Left hindlimb (tissue), 1 donor: ENCODE measurements at places on chromosomes 4 and X.
A peak's percentile ranks its signal among the peaks of the same experiment; 100 is the strongest.

DNA sequence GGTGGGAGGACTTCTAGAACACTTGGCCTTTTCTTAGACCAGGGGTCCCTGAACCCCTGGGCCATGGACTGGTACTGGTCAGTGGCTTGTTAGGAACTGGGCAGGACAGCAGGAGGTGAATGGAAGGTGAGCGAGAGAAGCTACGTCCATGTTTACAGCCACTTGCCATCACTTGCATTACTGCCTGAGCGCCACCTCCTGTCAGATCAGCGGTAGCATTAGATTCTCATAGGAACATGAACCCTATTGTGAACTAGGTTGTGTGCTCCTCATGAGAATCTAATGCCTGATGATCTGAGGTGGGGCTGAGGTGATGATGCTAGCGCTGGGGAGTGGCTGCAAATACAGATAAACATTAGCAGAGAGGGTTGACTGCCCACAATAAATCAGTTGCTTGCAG lies 100.9 kb upstream of the IGFBP7 start:
- DNase-seq: no peak

GRCh38 chrX:12825801-12826200 lies 34.6 kb downstream of the PRPS2 start:
- DNase-seq: no peak

GRCh38 chrX:9516635-9517034 lies 51.8 kb downstream of the TBL1X start:
- no peak for DNase-seq

- no peak for DNase-seq
Observed at GRCh38 chr4:173246719-173247118, 78.1 kb downstream of the GALNT7 start.

- DNase-seq: no peak
Observed at GRCh38 chr4:15040916-15041463, 38.7 kb downstream of the CPEB2 start.

GRCh38 chrX:40871385-40872082 lies 136.2 kb upstream of the MED14 start:
- peak; percentile 26 for DNase-seq

GRCh38 chrX:8887004-8887403 lies 85.8 kb upstream of the FAM9A start:
- no peak for DNase-seq

DNA sequence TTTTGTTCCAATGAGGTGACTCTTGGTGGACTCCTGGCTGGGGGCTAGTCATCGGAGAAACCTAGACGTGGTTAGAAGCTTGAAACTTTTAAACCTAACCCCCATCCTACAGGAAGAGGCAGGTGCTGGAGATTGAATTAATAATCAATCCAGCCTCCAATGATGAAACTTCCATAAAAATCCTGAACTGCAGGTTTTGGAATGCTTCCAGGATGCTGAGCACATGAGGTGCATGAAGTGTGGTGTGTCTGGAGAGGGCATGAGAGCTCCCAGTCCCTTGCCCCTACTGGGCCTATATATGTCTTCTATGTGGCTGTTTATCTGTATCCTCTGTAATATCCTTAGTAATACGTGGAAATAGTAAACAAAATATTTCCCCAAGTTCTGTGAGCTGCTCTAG lies 90.7 kb upstream of the PDHA2 start:
- no peak for DNase-seq

- no peak for DNase-seq
Observed at GRCh38 chrX:142994988-142995387, 30.7 kb upstream of the SPANXN4 start.

- no peak for DNase-seq
Observed at GRCh38 chrX:50614460-50614859, 143.8 kb upstream of the DGKK start.

DNA sequence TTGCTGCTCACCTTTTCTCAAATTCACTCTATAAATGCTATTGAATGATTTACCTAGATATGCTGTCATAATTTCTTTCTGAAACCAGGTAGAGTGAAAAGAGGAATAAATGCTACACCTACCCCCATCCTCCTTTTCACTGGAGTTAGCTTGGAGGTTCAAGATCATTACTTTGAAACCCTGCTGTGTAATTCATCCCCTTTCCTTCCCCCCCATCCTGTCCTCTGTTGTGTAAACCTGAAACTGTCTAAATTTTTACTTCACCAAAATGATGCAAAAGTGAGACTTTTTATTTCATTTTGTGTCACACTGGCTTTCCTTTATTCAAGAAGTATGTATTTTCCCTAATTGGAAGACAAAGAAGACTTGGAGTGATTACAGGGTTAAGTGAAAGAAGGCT lies 5.4 kb downstream of the ZCCHC18 start:
- no peak for DNase-seq

GRCh38 chrX:45622538-45622937 lies 421.9 kb upstream of the DIPK2B start:
- no peak for DNase-seq

DNA sequence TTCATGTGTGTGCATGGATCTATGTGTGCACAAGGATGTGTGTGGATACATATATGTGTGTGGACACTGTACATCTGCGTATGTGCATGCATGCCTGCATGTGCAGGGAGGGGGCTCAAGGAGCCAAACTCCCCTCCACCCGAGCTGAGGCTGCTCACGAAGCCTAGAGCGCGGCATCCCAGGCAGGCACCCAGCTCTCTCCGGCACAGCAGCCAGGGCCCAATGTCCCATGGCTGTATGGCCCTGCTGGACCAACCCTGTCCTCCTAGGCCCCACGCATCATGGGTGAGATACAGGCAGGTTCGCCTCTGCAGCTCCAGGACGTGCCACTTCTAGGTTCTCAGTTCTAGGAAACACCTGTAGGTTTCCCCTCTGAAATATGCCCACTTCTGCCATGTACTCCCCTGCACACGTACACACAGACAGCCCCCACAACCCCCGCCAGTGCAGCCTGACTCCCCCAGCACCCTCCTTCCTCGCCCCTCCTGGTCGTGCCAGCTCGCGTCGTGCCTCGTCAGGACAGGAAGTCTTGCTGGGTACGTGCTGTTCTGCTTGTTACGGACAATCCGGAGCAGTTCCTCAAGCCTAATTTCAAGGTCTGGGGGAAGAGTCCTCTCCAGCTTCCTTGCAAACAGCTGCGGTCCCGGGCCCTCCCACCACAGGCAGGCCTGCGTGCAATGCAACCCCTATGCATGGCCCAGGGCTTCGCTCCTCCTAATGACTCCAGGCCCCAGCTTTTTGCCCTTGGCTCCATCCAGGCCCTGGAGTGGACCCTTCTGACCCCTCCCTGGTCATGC lies 3.2 kb upstream of the ADRA2C start:
- DNase-seq: no peak

DNA sequence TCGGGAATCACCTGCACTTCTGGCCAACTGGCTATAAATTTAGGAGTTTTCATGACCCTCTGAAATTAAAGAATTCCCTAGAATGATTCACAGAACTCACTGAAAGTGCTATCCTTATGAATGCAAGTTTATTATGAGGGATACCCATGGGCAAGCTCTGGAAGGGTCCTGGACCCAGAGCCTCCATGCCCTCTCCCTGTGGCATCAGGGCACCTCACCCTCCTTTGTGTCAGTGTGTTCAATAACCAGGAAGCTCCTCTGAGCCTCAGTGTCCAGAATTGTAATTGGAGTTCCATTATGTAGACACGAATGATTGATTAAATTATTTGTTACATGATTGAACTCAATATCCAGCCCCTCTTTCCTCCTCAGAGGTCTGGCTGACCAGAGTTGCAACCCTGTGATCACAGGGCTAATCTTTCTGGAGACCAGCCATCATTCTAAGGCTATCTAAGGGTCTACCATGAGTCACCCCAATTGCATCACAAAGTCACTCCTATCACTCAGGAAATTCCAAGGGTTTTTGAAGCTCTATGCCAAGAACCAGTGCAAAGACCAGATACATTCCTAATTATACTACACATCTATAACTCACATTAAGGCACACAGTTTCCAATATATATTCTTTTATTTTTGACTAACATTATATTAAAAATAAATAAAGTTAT lies 8.9 kb downstream of the ANXA3 start:
- DNase-seq: no peak

DNA sequence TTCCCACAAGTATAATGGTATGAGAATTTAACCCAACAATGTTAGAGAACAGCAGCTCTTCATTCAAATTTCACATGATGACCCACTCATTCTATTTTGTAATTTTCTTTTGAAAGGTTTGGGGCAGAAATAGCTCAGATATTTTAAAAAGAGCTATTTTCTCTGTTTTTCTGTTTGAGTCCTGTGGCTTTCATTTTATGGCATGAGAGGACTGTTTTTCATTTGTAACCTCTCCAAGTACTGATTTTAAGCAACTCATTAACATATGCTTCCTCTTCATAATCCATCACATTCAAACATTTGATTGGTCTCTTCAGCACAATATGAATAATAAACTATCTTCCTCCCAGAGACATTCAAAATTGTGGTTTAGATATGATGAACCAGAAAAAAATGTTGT lies 129.0 kb upstream of the TEX13A start:
- no peak for DNase-seq

DNA sequence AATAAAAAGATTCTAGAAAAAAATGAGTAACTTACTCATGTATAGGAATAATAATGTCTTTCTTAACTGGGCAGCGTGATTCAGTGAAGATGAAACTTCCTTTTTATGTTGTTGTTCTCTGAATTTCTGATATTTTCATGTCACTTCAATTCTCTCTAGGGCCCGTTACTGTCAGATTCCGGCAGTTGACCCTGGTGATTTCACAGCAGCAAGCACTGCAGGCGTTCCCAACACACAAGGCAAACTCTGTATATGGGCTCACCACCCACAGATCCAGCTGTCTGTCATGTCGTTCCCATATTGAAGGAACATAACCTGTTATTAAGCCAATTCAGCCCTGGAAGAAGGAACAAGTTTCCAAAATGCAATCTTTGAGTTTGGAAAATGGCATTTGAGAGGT lies 288.3 kb upstream of the GALNTL6 start:
- no peak for DNase-seq

GRCh38 chr4:1401409-1402020 lies 4.7 kb downstream of the NKX1-1 start:
- DNase-seq: peak; percentile 31

DNA sequence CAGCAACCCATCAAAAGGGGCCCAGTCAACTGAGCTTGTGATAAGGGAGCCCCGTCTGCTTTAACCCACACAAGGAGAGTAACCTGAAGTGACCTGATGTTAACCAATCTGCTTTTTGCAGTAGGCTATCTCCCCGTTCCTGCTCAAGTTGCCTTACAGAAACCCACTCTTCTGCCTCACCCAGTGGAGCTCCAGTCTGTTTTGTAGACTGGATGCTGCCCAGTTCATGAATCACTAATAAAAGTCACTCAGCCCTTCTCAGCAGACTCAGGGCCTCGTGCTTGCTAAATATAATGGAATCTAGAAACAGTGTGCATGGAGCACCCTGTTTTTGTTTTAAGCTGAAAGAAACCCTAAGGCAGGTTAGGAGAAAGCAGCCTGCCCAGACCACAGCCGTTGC lies 312.3 kb downstream of the FBXW7 start:
- no peak for DNase-seq

GRCh38 chrX:97308171-97308570 lies 424.5 kb downstream of the RPA4 start:
- no peak for DNase-seq
